ENCODE measurements at places on chromosomes 1 and 21.

DNA sequence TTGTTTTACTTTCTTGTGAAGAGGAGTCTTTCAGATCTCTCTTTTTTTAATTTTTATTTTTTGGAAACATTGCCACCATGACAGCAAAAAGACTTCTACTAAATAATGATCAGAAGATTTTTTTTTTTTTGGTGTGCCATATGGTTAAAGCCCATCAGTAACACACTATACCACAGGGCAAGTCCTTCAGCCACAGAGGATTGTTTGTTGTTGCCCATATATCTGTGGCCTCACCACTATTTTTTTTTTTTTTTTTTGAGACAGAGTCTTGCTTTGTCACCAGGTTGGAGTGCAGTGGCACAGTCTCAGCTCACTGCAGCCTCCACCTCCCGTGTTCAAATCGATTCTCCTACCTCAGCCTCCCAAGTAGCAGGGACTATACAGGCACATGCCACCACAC, 29.2 kb downstream of the UAP1 start:
- DNase-seq: no peak

DNA sequence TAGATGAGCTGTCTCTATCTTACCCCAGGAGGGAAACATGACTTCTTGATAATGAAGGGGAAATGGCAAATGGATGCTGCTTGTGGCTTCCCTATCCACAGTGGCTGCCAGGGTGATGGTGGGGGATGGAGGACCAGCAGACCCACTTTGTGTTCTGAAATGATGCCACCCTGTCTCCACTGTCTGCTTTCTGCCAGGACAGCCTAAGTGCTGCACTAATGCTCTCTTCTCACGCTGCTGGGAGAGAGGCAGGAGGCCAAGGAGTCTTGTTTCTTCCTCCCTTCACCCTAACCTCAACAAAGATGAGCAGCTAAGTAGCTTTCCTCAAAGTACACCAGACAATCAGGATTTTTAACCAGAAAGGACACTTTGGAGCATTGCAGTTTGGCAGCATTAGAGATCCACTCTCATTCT, 36.6 kb downstream of the XCL1 start:
- no peak for DNase-seq

- no peak for DNase-seq
These were observed 2.2 kb upstream of the ARHGAP30 start for GRCh38 chr1:161071886-161072371.

- no peak for DNase-seq
These were observed 10.7 kb upstream of the MYOCOS start for GRCh38 chr1:171611306-171611705.

DNA sequence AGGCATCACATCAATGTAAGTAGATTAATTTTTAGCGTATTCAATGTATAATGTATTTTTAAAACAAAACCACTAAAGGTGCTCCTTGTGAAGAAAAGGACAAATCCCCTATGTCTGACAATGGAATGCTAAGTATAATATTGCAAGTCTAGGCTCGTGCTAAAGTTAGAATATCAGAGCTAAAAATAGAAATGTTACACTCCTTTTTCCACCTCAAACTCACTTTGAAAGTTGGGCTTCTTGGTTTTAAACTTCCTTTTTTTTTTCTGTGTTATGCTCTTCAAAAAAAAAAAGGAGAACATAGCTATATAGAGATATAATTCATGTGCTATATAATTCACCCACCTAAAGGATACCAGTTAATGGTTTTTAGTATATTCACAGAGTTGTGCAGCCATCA, 3.6 kb upstream of the SERBP1 start:
- DNase-seq: no peak

- DNase-seq: no peak
These were observed 2.0 kb downstream of the VSIG8 start for GRCh38 chr1:159860456-159860855.

- no peak for DNase-seq
These were observed 13.4 kb downstream of the RCSD1 start for GRCh38 chr1:167643441-167643840.

DNA sequence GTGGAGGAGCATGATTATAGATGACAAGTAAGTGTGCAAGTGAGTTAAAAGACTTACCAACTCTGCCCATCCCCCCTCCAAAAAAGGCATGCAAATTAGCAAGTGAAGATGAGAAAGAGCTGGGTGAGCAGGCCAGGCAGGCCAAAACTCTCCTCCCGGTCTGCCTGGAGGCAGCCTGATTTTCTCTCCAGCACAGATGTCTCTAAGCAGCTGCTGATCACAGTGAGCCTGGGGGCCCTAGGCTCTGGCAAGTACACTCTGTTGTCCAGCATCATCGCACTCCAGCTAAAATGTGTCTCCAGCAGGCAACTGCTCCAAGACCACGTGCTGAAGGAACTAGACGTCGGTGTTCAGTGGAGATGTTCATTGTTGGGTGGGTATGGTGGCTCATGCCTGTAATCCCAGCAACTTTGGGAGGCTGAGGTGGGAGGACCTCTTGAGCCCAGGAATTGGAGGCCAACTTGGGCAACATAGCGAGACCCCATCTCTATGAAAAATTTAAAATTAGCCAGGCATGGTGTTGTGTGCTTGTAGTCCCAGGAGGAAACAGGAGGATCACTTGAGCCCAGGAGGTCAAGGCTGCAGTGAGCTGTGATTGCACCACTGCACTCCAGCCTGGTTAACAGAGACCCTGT, 56.7 kb upstream of the PUM1 start:
- no peak for DNase-seq

GRCh38 chr1:236301080-236301957, 19.6 kb upstream of the ERO1B start:
- DNase-seq: no peak

- no peak for DNase-seq
These were observed 17.8 kb downstream of the COL24A1 start for GRCh38 chr1:86138746-86139145.

DNA sequence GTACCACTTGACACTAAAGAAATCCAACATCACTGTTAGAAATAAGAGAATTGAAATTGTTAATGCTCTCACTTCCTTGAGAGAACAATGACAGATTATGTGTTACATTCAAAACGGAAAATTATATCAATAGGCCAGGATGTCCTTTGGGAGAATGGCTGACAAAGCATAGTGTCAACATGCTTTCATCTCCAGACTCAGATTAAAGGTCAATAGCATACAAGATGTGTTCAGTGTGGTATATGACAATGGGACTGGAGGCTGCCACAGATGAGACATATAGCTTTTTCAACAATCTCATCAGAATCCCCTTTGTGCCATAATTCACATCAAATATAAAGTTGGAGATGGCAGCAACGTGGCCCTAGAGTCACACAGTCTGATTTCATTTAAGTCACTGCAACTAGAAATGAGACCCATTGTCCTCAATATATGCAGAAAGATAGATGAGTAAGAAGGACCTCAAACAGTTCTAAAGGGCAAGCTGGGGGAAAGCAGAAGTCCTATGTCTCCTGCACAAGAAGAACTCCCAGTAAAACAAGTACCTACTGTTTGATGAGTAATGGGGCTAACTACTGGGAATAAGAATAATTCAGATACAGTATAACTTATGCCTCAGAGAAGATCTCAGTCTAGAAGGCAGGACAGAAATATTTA, 327.9 kb downstream of the TTLL7 start:
- no peak for DNase-seq

DNA sequence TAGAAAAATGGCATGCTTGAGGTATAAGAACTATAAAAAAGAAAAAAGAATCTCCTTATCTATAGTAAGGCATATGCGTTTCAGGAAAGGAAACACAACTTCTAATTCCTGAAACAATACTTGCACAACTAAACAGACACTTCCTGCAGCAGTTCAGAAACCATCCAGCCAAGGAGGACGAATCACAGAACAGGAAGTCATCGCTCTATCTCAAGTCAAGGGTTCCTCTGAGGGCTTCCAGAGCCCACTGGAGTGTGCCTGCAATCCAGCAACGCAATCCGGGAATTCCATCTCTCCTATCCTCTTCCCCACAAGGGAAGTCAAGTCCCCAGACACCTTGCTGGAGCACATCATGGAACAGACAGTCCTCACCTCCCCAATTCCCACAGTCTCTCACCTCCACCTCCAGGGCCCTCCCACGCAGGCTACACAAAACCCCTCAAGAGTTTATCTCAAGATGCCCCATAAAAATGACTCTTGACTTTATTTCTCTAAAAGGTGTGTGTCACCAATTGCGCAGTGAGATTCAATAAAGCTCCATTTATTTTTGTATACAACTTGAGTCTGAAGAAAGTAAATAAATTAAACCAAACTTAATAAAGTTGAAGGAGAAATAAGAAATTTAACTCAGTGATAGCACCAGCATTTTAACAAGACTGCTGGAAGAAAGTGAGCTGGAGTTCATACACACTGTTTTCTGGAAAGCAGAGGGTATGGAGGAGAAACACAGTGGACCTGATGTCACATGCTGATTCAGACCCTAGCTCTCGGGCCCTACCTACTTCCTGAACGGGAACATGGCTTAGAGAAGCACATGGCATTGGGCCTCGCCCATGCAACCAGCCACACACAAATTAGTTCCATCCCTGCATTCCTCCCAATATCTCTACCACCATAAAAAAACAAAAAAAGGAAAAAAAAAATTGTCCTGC, 39.9 kb downstream of the SIPA1L2 start:
- no peak for DNase-seq

GRCh38 chr1:1678581-1679380, 13.8 kb downstream of the SLC35E2B start:
- peak; percentile 78 for DNase-seq

GRCh38 chr1:198443365-198444233, 96.9 kb downstream of the ATP6V1G3 start:
- DNase-seq: no peak

GRCh38 chr1:241499910-241500309, 19.6 kb downstream of the FH start:
- no peak for DNase-seq

GRCh38 chr1:52057876-52058415, 1.9 kb downstream of the BTF3L4 start:
- DNase-seq: no peak

- no peak for DNase-seq
These were observed 50.6 kb upstream of the SLC2A1 start for GRCh38 chr1:43009274-43009673.

GRCh38 chr1:94552071-94552586, 10.6 kb upstream of the F3 start:
- no peak for DNase-seq

GRCh38 chr1:10626791-10627410, 152.2 kb downstream of the PEX14 start:
- DNase-seq: no peak

DNA sequence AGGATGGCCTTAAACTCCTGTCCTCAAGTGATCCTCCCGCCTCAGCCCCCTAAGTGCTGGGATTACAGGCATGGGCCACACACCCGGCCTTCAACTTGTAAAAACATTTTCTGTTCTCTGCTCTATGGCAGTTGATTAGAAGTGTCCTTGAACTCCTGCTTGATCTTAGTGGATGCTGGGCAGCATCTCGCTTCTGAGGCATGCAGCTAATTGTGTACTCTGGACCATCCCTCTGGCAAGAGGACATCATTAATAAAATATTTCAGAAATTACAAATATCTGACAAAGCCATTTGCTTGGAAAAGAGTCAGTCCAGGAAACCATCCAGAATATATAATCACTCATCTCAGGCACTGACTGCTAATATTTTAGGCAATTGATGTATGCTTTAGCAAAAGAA, 8.1 kb downstream of the NGF start:
- DNase-seq: no peak

GRCh38 chr1:153384958-153385580, 5.8 kb downstream of the S100A8 start:
- DNase-seq: no peak

GRCh38 chr1:209580577-209580976, 2.9 kb upstream of the CAMK1G start:
- no peak for DNase-seq

DNA sequence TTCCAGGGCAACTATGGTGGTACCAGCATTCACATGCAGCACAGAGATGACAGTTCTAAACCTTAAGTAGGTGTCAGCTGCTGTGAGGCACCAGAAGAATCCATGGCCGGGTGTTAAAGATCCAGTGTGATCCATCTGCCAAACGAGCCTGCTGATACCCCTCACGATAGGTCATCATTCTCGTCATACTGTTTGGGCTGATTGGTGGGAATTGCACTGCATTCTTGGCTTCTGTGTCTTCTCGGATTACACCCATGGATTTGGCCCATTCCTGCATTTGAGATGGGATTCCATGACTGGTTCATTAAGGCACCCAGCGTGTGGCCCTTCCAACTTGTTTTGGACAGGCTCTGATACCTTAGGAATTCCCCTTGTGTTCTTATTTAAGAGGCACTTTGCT, 55.2 kb downstream of the ST6GALNAC3 start:
- DNase-seq: no peak

DNA sequence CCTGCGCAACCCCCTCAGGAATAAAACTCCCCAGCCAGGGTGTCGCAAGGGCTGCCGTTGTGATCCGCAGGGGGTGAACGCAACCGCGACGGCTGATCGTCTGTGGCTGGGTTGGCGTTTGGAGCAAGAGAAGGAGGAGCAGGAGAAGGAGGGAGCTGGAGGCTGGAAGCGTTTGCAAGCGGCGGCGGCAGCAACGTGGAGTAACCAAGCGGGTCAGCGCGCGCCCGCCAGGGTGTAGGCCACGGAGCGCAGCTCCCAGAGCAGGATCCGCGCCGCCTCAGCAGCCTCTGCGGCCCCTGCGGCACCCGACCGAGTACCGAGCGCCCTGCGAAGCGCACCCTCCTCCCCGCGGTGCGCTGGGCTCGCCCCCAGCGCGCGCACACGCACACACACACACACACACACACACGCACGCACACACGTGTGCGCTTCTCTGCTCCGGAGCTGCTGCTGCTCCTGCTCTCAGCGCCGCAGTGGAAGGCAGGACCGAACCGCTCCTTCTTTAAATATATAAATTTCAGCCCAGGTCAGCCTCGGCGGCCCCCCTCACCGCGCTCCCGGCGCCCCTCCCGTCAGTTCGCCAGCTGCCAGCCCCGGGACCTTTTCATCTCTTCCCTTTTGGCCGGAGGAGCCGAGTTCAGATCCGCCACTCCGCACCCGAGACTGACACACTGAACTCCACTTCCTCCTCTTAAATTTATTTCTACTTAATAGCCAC, 696 bp downstream of the TGFB2 start:
- DNase-seq: peak; percentile 27

DNA sequence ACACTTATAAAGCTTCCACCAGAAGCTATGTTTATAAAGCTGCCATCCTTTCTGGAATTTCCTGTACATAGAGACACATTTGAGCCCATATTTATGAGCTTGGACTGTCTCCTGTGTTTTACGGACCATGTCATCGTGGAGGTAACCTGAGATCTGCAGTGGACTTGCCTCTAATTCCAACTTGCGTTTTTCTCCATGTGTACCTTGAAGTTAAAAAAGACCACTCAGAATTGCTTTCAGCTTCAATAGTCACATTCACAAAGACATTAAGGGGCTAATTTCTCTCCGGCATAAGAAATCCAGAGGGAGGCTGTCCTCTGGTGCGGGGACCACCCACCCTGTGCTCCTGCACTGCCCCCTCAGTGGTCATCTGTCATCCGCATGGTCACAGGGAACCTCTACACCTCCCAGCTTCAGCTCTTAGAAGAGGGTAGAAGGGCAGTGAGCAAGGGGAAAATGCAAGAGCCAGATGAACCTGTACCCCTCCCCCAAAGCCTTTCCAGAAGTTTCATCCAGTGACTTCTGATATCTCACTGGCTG, 521.4 kb upstream of the CAMK1G start:
- DNase-seq: no peak

All from activated naive CD4-positive, alpha-beta T cell treated with anti-CD3 and anti-CD28 coated beads, Interleukin-2, amount 50 U/mL, for 72 hours (primary cell).